Foreskin keratinocyte (primary cell): ENCODE measurements at places on chromosomes 3 and 15. TPM values are rescaled to one million over a fixed set of nuclear protein-coding genes. Genes with fewer than 3 reads are reported as not detected.

The CGNL1 gene
- polyA plus RNA-seq: 0.07 and 0.15 TPM in 2 replicates

The ADGRG7 gene
- polyA plus RNA-seq: not detected in 2 replicates

The TRH gene
- polyA plus RNA-seq: not detected in 2 replicates

The SCAANT1 gene
- polyA plus RNA-seq: 0.79 TPM in 1 of 2 replicates, not detected in the other

DNA sequence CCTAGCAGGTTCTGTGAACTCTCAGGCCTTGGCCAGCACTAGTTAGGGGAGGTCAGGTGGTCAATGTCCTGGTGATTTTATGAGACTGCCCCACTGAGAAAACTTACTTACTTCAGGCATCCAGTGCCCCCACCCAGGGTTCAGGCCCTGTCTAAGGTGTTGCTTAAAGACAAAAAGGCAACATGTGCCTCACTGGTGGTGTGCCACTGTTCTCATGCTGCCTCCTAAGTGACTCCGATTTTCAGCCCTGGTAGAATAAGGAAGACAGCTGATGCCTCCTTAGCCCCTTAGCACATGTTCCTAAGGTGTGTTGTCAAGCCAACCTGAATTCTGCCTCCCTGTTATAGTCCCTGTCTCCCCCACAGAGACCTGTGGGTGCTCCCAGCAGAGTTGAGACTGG lies 5.3 kb downstream of the RBM15B start:
- no peak for DNase-seq

The GPR62 gene
- not detected in 2 replicates for polyA plus RNA-seq

DNA sequence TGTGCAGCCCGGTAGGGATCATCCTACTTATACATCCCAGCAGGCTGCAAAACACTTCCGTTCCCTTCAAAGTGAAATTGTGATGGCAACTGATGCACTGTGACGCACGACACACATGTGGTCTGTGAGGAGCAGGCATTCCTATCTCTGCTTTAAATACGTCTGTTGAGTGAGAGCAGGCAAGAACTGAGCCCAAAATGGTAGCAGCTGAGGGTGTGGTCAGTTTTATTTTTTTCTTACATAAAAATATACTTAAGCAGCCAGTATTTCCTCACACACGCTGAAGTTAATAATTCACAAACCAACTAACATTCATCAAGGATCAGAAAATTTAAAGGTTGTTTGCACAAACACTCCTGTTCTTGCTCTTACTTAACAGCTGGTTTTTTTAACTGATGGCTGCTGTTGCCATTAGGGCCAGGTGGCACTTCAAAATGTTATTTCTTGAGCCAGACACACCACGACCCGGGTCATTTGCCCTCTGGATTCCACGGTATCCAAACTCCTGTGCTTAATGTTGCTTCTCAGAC lies 23.9 kb downstream of the LRIG1 start:
- DNase-seq: no peak

The ATP13A5 gene
- polyA plus RNA-seq: not detected in 2 replicates

- DNase-seq: peak; percentile 25
These were observed 48.8 kb upstream of the PRTG start for GRCh38 chr15:55791551-55792400.

DNA sequence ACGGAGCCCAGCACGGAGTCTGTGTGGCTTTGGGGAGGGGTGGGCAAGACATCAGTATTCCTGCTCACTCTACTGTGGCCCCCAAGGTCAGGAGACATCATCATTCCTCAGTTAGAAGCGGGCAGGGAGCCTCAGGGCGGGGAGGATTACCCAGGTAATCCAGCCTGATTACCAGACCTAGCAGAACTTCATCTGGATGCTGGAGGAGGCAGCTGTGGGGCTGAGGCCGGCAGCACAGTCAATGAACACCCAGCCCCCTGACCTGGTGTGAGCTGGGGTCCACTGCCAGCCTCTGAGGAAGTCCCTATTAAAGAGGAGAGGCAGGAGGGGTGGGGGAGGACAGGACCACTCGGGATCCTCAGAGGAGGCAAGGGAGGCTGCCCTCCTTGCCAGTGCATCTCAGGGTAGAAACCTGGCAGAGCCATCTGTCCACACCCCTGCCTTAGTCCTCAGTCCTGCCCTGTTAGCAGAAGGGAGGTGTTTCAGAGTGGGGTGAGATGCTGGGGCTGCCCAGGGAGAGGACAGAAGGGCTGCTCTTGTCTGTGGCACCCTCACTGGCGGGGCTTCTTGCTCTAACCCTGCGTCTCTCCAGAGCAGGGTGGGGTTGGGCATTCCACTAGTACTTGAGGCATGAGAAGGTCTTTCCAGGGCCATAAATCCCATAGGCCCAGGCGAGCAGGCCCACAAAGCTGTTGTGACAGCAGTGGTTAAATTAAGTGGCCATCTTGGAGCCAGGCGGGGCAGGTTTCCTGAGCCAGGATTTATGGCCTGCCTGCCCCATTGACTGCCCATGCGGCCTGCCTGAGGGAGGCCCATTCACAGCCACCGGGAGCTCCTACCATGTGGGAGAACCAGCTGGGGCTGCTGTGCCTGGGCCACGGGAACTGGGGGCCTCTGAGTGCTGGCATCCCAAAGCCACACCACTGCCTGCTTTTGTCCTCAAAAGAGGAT lies 82.1 kb downstream of the LINGO1 start:
- DNase-seq: no peak
